ENCODE measurements at places on chromosomes 12 and 14.

GRCh38 chr14:68843471-68844209, 50.8 kb upstream of the ZFP36L1 start:
- peak; percentile 29 for DNase-seq

GRCh38 chr14:96351986-96352385, 11.2 kb downstream of the ATG2B start:
- no peak for DNase-seq

DNA sequence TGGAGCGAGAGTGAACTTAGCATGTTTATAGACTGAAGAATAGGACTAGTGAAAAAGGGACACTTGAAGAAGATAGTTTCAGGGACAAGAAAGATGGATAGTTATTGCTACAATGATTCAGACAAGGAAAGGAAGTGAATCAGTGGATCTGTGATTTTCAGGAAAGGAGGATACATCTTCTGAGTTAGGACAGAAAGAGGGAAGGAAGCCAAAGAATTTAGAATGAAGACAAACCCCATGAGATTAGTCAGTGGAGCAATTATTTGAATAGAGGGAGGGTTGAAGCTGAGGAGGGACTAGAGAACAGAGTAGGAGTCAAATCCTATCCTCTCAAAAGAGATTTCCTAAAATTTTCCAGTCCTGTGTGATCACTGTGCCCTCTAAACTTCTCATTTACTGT, 282.7 kb downstream of the AKAP6 start:
- no peak for DNase-seq

GRCh38 chr12:102481705-102482425, 1.5 kb upstream of the IGF1 start:
- no peak for DNase-seq

- DNase-seq: no peak
Observed at GRCh38 chr12:83199069-83199468, 512.4 kb downstream of the TMTC2 start.

DNA sequence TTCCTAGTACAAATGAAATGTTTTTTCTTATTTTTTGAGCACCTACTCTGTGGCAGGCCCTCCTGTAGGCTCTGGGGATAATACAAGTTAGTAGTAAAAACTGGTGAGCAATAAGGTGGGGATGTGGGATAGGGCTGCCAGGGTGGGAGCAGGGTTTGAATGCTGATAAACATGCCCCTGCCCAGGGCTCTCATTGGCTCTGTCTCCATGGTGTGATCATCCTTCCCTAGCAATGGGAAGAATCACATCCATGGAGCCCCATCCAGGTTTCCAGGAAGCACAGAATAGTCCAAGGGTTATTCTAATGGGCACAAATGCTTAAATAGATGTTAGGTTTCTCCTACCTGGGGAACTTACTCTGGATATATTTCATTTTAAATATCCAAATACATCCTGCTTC, 45.5 kb downstream of the GIT2 start:
- no peak for DNase-seq

GRCh38 chr14:76918782-76919394, 92.7 kb downstream of the LRRC74A start:
- DNase-seq: peak; percentile 75

GRCh38 chr12:40980427-40980961, 207.6 kb upstream of the PDZRN4 start:
- peak; percentile 44 for DNase-seq

- no peak for DNase-seq
Observed at GRCh38 chr14:65531148-65531547, 118.6 kb downstream of the FUT8 start.
